Heart left ventricle (tissue), 16 donors: ENCODE measurements at places on chromosomes 13 and 19. TPM values are rescaled to one million over a fixed set of nuclear protein-coding genes. Genes with fewer than 3 reads are reported as not detected.
A peak's percentile ranks its signal among the peaks of the same experiment; 100 is the strongest.

GRCh38 chr19:33595783-33596182, 26.0 kb upstream of the CHST8 start:
- DNase-seq = no peak

DNA sequence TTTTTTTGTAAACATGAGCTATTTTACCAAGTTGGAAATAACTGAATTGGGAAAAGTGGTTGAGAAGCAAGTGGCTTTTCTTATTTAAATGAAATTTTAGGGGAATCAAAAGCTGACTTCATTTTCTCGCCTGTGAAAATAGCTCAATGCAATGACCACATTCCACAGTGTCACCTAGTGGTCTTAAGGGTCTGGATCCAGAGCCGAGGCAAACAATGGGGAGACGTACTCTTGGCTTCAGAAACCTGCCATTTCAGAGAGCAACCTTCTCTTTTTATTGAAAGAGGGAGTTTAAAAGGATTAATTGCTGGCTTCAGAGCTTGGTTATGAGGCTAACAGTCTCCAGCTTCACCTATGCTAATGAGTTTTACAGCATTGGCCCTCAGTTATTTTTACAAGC, 39.7 kb upstream of the RXFP2 start:
- DNase-seq = no peak

DNA sequence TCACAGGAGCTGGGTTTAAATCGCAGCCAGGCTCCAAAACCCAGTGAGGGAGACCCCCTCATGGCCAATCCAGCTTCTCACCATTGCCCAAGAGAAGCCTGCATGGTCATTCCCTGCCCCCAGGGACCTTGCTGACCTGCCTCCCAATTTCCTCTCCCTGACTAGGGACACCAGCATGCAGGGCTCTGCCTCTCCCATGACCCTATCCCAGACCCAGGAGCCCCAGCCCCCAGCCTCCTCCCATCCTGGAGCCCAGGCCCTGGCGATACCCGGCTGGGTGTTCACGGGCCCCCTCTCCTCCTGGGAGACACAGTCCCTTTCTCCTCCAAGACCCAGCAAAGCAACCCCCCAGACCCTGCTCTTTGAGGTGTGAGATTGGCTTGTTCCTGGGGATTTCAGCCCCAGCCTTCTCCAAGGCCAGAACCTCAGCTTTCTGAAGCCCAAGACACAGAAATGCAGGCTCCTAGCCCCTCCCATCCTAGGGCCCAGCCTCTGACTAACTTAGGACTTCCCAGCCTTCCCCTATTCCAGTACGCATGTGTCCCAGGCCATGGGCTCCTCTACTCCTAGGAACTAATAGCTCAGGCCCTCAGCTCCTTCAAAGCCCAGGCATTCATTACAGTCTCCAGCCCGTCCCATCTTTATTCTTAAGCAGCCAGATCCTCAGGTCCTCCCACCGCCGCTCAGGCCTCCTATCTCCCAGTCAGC, 1.1 kb downstream of the GYS1 start:
- no peak for DNase-seq

DNA sequence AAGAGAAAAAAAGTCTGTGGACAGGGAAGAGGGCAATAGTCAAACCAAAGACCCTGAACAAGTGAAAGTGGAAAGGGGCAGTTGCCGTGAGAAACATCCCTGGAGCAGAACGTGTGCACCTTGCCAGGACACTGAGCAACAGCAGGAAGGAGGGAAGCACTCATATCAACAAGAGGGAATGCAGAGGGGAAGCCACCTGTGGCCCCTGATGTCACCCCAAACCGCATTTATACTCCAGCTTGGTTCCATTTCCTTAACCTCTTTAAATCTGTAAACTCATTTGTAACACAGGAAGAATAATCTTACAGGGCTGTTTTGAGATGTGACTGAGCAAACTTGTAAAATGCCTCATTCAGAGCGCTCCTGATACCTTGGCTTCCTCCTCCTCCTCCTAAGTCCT, 698.8 kb downstream of the DIAPH3 start:
- no peak for DNase-seq

GRCh38 chr19:33198169-33198568, 4.0 kb downstream of the LRP3 start:
- DNase-seq = no peak

- DNase-seq = no peak
These were observed 93.6 kb downstream of the RFC3 start for GRCh38 chr13:33911521-33911920.

DNA sequence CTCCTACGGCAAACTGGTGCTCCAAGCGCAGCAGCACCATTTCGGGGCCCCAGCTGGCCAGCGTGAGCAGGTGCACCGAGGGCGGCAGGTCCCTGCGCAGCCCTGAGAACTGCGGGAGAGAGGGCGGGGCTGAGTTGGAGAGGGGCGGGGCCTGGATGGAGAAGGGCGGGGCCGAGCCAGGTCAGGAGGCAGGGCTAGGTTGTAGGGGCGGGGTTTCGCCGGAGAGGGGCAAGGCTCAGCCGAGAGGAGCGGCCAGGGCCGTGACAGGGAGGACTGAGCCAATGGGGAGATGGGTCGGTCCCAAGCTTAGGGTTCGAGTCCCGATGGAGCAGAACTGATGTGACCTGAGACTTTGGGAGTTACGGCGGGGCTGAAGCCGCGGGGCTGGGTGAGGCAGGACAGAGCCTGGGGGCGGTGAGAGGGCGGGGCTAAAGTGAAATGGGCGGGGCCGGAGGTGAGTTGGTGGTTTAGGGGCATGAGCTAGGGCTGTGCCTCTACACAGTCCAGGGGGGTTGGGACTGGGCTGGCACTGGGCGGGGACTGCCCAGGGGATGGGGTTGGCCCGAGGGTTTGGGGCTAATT, 19.0 kb downstream of the MAN2B1 start:
- no peak for DNase-seq

DNA sequence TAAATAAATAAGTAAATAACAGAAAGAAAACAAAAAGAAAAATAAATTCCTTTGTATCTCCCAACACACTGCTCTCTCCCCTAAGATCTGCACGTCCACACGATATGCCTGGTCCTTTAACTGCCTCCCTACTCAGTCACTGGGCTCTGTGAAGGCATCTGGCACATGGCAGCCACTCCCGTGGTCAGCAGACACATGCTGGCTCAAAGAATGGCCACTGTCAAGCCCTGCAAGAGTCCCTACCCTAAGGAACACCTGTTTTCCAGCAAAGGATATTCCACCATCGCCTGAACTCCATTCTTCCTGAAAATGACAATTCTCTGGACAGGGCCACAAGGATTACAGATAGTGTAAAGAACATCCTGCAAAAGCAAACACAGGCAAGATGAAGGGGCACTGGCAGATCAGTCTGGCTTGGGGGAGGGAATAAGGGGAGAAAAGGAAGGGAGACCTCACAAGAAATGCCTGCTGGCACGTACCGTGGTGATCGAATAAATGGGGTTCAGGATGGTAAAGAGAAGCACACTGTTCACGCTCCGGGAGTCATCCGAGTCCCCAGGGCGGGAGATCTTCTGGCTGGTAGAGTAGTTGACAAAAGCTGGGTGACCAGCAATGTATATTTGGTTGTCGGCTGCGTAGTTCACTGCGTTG, 4.3 kb downstream of the HNRNPL start:
- DNase-seq = peak; percentile 5

- no peak for DNase-seq
These were observed 17.2 kb upstream of the CYSLTR2 start for GRCh38 chr13:48636550-48636949.

DNA sequence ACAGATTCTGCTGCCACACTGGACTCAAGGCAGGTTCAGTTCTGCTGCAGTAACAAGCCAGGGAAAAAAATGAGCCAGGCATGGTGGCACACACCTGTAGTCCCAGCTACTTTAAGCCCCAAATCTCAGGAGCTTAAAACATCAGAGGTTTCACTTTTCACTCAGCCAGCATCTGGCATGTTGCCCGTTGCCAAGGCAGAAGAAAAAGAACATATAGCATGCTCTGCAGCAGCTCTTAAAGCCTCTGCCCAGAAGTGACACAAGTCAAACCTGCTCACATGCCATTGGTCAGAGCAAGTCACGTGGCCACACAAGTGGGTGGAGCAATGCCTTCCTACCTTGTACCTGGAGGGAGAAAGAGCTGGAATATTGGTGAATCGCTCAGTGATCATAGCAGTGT, 14.7 kb upstream of the ADGRE5 start:
- peak; percentile 56 for DNase-seq

- no peak for DNase-seq
These were observed 50.0 kb upstream of the ALOX5AP start for GRCh38 chr13:30685320-30685859.

DNA sequence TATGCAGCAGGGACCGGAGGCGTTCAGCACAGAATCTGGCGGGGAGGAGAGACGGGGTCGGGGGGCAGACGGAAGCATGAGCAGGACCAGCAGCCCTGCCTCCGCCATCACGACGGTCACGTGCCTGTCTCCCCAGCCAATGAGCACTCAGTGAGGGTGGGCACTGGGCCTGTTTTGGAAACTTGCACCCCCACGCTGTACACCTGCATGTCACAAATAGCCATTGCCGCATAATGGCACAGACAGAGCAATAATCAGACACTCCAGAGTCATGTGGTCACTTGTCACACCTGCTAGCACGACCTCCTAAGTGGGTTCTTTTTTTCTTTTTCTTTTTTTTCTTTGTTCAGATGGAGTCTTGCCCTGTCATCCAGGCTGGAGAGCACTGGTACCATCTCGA, 8.8 kb downstream of the ERCC2 start:
- no peak for DNase-seq

GRCh38 chr13:60114499-60115028, 49.2 kb downstream of the DIAPH3 start:
- no peak for DNase-seq

- no peak for DNase-seq
These were observed 5.0 kb downstream of the SYCE2 start for GRCh38 chr19:12913851-12914690.

CEACAM20 gene
- total RNA-seq = not detected

PTPRS gene
- 21.8 TPM for total RNA-seq

ZNF20 gene
- 1.3 TPM for total RNA-seq

BCAM gene
- 110 TPM for total RNA-seq

STK24 gene
- 59.6 TPM for total RNA-seq

CGB3 gene
- not detected for total RNA-seq

KLK3 gene
- not detected for total RNA-seq

ZNF470 gene
- total RNA-seq = 3.9 TPM

CBY2 gene
- total RNA-seq = not detected

AP1M2 gene
- total RNA-seq = not detected
